ENCODE measurements at places on chromosomes 11 and 22.

GRCh38 chr11:132601875-132602274 is 930.4 kb downstream of the OPCML start:
- no peak for DNase-seq

- DNase-seq = no peak
Observed at GRCh38 chr11:17459236-17459896, 17.3 kb downstream of the ABCC8 start.

GRCh38 chr11:66617155-66617834 is 865 bp downstream of the RBM14 start:
- peak; percentile 4 for DNase-seq

DNA sequence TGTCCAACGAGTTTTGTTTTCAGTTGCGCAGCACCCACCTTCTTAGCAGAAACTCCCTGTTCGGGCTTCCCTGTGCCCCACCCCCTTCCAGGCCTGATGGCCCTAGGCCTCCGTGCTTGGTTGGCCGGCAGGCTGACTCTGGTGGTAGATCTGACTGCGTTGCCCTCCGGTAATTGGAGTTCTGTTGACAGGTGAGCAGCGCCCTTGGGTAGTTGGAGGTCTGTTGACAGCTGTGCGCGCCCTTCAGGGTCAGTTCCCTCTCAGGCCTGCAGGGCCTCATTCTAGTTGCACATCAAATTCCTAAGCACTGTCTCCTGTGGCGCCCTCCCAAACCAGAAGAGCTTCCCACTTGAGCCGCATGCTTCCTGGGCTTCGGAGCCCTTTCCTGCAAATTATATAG is 776 bp downstream of the DGCR6 start:
- DNase-seq = no peak

DNA sequence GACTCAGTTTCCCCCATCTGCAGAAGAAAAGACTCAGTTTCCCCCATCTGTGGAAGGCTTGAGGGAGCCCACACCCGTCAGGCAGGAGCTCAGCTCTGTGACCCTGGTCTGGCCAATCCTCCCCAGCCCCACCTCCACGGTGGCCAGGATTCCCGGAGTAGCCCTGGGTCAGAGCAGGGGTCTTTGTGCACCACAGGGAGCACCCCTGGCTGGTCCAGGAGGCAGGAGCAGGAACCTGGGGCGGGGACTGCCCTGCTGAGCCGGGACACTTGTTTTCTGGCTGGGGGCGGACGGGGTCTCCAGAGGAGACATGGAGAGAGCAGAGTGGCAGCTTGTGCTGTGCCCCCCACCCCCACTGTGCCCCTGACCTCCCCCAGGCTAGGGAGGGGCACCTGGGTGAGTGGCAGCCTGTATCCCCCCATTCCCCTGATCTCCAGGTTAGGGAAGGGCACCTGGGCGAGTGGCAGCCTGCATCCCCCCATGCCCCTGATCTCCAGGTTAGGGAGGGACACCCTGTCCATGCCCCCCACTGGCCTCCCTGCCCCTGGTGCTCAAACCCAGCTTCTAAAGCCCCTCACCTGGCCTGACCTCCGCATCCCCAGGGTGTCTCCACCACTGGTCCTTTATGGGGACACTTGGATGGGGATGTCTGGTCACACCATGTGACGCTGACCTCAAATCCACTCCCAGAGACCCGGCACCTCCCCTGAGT is 18.8 kb downstream of the IL17REL start:
- no peak for DNase-seq

- no peak for DNase-seq
Observed at GRCh38 chr11:8083871-8084281, 2.9 kb downstream of the TUB start.

- no peak for DNase-seq
Observed at GRCh38 chr11:61592176-61592575, 11.3 kb upstream of the SYT7 start.

- no peak for DNase-seq
Observed at GRCh38 chr11:68308068-68308467, 4.3 kb upstream of the LRP5 start.

DNA sequence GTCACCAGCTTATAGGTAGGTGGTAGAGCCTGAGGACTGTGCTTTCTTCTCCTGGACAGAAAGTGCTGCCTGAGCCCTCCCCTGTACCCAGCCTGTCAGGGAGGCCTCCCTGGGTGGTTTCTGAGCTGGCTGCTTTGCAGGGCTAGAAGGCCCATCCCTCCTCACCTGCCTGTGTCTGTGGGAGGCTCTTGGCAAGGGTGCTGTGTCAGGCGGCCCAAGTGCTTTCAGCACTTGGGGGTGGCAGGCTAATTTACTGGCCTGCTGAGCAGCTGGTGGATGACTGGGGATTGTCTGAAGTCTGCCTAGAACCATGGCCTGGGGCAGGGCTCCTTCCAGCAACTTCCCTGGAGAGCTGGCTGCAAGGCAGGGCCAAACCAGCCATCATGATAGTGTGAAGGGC is 139.0 kb upstream of the NAV2 start:
- DNase-seq = no peak

GRCh38 chr22:42791721-42792452 is 65.2 kb downstream of the ARFGAP3 start:
- DNase-seq = no peak

DNA sequence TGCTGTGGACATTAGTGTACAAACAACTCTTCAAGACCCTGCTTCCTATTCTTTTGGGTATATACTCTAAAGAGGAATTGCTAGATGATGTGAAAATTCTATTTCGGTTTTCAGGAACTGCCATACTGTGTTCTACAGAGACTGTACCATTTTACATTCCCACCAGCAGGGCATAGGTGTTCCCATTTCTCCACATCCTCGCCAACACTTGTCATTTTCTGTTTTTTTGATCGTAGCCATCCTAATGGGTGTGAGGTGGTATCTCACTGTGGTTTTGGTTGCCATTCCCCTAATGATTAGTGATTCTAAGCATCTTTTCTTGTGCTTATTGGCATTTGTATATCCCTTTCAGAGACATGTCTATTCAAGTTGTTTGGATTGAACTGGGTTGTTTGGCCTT is 29.8 kb upstream of the GRK3 start:
- DNase-seq = no peak

DNA sequence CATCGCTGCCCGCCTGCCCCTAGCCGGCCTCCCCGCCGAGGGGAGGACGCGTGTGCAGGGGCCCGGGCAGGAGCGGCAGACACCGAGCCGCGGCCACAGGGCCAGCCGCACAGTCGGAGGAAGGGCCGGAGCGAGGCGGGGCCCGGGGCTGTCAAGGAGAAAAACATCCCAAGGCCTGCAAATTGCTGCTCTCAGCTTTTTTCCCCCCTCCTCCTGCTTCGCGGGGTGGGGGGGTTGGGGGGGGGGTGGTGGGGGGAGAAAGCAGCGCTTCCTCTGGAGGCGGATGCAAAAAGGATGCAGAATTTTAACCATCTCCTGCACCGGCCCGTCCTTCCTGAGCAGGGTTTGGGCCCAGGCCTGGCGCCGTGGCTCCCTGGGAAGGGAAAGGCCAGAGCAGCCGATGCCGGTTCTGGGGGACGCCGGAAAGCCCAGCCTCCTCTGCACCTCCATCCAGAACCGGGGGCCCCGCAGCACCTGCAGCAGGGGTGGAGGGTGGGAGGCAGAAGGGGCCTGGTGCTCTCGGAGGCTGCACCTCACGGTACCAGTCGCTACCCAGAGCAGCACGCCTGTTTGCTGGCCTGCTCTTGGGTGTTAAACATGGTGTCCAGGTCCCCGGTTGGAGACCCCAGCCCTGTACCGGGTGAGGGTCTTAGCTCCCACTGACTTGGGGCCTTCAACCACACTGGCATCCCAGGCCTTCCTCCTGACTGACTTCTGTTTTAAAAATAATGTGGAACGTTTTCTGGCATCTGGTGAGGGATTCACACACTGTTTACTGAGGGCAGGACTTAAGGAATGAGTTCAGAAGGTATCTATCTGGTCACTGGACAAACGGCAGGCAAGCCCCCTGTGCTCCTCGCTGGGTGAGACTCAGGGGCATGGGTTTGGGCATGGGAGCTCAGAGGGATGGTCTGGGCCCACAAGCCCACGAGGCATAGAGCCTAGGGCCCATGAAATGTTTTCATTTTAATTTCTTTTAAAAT is 77.4 kb upstream of the WNT7B start:
- no peak for DNase-seq

- DNase-seq = no peak
Observed at GRCh38 chr11:111220721-111221120, 24.8 kb upstream of the POU2AF2 start.

DNA sequence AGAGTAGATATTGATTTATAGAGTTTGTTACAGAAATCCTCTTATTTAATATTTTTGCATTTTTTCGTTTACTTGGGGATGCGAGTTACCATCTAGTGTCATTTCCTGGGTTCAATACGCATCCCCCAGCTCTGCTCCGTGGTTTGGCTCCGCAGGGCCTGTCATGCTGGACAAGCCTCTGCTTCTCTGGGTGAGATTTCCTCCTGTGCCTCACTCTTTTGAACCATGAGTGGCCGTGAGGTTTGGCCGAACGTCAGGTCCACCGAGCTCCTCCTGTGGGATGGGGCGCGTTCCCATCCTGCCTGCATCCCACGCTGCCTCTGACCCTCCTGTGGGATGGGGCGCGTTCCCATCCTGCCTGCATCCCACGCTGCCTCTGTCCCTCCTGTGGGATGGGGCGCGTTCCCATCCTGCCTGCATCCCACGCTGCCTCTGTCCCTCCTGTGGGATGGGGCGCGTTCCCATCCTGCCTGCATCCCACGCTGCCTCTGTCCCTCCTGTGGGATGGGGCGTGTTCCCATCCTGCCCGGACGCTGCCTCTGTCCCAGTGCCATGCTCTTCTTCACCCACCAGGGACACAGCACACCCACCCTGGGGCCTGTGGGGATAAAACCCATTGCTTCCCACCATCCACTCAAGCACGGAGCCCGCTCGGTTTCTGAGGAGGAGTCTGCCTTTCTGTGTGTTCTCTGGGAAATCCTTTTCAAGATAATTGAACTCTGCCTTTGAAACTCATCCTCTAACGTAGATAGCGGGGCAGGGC is 506.8 kb downstream of the BRD1 start:
- DNase-seq = no peak
